ENCODE measurements at places on chromosomes 4 and X.

- DNase-seq: no peak
These were observed 565.7 kb upstream of the FAT1 start for GRCh38 chr4:187289371-187289770.

DNA sequence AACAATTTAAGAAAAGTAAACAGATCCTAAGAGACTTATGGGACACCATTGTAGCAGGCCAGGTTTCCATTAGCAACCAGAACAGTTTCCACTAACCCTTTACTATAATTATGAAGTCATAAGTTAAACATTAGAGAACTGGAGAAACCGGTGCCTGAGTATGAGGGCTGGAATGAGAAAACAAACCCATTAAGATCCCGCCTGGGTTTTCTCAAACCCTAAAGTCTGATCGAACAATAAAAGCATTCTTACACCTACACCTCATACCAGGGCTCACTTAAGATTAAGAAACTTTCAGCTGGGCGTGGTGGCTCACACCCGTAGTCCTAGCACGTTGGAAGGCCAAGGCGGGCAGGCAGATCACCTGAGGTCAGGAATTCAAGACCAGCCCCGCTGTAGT lies 13.7 kb upstream of the DHX15 start:
- DNase-seq: no peak

GRCh38 chr4:150033901-150034300 lies 44.3 kb upstream of the DCLK2 start:
- DNase-seq: no peak

- no peak for DNase-seq
These were observed 66.1 kb upstream of the ENPP6 start for GRCh38 chr4:184283659-184284335.

GRCh38 chr4:173503330-173504180 lies 26.5 kb downstream of the HAND2 start:
- DNase-seq: peak; percentile 29

DNA sequence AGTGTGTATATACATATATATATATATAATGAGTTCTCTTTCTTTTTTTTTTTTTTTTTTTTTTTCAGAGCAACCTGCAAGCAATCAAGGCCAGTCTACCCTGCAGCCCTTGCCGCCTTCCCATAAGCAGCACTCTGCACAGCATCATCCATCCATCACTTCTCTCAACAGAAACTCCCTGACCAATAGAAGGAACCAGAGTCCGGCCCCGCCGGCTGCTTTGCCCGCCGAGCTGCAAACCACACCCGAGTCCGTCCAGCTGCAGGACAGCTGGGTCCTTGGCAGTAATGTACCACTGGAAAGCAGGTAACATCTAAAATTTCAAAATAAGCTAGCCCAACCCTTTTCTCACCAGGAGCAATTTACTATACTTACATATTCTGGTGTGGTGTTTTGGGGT lies 316.3 kb downstream of the DCTD start:
- DNase-seq: no peak

- no peak for DNase-seq
These were observed 160.8 kb upstream of the ANK2 start for GRCh38 chr4:112888622-112889021.

- no peak for DNase-seq
These were observed 68.1 kb downstream of the MAML3 start for GRCh38 chr4:140085881-140086280.

- no peak for DNase-seq
These were observed 36.6 kb downstream of the CCNG2 start for GRCh38 chr4:77193511-77194102.

GRCh38 chr4:147481577-147482109 lies 746 bp downstream of the EDNRA start:
- DNase-seq: no peak

DNA sequence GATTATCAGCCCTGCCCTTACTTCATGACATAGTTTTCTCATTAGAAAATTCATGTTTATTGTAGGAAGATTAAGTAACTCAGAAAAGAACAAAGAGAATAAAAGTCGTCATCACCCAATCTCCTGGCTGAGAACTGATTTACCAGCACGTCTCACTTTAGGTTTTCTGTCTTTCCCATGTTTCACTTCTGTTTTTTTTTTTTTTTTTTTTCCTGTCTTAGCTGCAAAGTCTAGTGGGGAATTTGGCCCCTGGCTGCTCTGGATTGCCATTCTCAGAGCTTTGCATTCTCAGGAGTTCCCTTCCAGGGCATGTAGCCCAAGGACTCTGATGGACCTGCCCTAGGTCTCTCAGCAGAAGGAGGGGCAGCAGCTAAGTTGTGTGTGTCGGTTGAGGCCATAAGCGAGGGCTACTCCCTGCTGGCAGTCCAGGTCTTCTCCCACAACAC lies 57.8 kb downstream of the TMEM131L start:
- DNase-seq: no peak

DNA sequence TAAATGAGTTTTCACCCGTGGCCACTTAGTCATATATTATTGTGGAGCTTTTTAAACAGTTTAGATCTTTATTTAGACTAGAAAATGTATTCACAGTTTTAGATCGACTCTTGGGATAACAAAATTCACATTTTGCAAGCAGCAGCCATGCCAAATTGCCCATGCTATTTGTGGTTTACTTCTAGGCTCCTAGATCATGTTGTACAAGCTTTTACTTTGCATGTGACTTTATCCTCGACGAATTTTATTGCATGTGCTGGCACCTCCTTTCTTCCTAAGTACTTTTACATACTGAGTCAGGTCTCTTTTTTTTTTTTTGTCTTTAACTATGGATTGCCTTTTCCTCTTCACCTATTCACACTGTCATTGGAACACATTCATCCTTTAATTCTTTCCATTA lies 23.2 kb downstream of the BBS12 start:
- DNase-seq: no peak

DNA sequence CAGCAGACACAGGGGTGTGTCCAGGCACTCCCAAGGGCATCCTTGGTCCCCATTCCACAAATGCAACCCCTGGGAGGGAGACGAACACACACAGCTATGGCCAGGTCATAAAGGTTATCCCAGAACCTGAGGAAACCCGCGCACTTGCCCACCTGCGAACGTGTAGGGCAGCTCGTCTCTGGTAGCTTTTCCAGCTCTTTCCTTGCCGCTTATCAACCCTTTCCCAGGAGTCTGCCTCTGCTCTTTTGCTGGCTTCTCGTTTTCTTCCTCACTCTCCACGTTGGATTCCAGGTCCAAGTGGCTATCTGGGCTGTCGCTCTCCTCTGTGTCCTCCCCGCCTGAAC lies 13.5 kb downstream of the NOP14 start:
- DNase-seq: no peak

- DNase-seq: no peak
These were observed 654.6 kb downstream of the RAPGEF2 start for GRCh38 chr4:159757499-159757898.

GRCh38 chrX:140151316-140151715 lies 186.0 kb upstream of the CXorf66 start:
- no peak for DNase-seq

DNA sequence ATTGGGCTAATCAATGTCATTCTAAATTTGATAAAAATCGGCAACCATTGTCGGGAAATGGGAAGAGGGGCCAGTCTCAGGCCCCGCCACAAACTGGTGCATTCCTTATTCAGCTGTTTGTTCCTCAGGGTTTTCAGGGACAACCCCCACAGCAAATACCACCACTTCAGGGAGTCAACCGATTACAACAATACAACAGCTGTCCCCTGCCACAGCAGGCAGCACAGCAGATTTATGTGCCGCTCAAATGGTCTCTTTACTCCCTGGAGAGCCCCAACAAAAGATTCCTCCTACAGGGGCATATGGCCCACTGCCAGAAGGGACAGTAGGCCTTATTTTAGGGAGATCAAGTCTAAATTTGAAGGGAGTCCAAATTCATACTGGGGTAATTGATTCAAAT lies 61.8 kb downstream of the ZNF732 start:
- DNase-seq: no peak

GRCh38 chr4:77818602-77819403 lies at the start of gene CNOT6L:
CNOT6L (minus strand) TSS chr4:77819368; CDS start chr4:77819308, 60 bp downstream.
- peak; percentile 87 for DNase-seq

- no peak for DNase-seq
These were observed 22.7 kb upstream of the YTHDC1 start for GRCh38 chr4:68372588-68372987.

DNA sequence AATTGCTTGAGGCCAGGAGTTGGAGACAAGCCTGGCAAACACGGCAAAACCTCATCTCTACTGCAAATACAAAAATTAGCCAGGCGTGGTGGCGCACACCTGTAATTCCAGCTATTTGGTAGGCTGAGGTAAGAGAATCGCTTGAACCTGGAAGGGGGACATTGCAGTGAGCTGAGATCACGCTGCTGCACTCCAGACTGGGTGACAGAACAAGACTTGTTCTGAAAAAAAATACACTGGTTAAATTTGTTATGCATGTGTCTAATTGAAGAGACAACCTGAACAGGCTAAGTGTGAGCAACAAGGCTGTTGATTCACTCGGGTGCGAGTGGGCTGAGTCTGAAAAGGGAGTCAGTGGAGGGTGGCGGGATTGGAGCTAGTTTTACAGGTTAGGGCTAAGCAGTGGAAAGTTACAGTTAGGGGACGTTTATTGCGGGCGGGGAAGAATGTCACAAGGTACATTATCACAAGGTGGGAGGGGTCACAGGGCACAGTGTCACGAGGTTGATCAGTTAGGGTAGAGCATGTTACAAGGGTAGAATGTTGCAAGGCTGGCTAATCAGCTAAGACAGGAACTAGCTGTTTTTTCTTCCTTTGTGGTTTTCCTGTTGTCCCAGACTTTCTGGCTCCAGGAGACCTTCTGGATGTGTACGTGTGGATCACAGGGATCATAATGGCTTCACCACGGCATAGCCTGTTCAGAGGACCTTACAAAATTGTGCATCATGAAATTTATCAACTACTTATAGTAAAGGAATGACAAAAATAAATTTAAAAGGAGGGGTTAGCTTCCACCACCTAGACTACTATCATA lies 115.8 kb downstream of the NAA11 start:
- DNase-seq: no peak

- no peak for DNase-seq
These were observed 683.5 kb downstream of the TRIML1 start for GRCh38 chr4:188822698-188823097.

GRCh38 chrX:100085846-100086245 lies 324.2 kb downstream of the PCDH19 start:
- no peak for DNase-seq

GRCh38 chr4:42607011-42607726 lies 49.7 kb downstream of the ATP8A1 start:
- DNase-seq: no peak

GRCh38 chrX:68571610-68572311 lies 72.9 kb downstream of the YIPF6 start:
- no peak for DNase-seq

- no peak for DNase-seq
These were observed 137.8 kb upstream of the RBPJ start for GRCh38 chr4:26183017-26183416.

DNA sequence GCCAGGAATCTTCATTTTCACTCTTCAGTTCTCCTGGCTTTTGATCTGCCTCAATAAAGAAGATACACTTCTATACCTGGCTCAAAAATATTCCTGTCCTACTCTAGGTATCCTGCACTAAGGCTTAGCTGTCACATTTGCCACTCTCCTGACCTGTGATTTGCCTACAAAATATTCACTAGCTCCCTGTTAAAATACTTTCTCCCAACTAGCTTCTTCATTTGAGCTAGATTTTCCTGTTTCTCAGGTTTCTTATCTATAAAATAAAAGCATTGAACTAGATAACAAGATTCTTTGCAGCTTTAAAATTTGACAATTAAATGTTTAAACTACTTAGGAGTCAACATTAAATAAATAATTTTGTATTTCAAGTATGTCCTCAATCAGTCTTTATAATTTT lies 53.2 kb downstream of the CHIC2 start:
- DNase-seq: no peak

DNA sequence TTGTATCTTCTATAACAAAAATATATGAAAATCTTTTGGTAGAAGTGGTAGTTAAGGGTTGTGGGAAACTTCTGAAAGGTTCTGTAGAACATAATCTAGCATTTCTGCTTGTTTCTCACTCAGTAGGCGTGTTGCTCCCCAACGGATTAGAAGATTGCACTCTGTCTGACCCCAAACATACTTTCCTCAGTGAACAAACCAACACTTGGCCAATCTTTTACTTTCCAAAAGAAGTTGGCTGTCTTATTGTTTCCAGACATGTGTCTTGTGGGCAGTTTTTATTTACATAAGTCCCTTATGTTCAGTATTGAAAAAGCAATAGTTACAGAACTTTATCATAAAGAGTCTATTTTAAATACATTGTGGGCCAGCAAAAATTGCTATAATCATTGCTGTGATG lies 312.8 kb upstream of the EPHA5 start:
- no peak for DNase-seq

DNA sequence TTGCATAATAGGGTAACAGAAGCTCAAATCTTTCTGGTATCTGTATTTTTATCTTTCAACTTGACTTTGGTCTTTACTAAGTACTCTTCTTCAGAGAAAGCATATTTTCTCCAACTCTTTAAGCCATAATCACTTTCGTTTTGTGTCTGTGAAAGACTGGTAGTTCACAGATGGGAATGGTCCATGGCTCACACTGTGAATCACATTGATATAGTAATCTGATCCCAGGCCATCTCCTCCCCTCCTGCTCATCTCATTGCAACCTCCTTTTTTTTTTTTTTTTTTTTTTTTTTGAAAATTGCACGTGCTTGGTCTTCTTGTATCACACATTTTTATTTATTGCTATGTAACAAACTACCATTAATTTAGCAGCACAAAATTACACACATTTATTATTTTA lies 694.5 kb upstream of the SLIT2 start:
- DNase-seq: no peak

GRCh38 chr4:113311047-113311446 lies 261.6 kb downstream of the ANK2 start:
- no peak for DNase-seq

GRCh38 chrX:97882306-97882705 lies 998.6 kb downstream of the RPA4 start:
- no peak for DNase-seq

Measured in retina (tissue), 1 donor.